Left forelimb (tissue), 1 donor: ENCODE measurements at places on chromosomes 12 and 14.

- DNase-seq, result no peak
Observed at GRCh38 chr12:12441843-12442461, 85.1 kb downstream of the BORCS5 start.

DNA sequence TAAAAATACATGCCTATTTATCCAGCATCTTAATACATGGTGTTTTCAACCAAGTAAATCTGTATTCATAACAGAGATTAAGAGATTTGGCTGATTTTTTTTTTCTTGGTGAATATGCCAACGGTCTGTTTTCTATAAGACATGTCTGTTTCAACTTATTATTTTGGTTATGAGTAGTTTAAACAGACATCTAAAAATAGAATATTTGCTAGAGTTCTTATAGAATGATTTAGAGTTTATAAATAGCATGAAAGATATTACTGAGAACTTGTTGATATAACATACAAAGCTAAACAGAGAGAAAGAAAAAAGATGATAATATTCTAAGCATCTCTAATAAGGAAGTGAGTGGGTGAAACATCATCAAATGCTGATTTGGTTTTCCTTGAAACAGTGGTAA, 199.9 kb downstream of the CCDC91 start:
- no peak for DNase-seq

GRCh38 chr12:52741375-52742195, 35.6 kb downstream of the KRT76 start:
- DNase-seq, result peak; percentile 74

- DNase-seq, result no peak
Observed at GRCh38 chr12:32548691-32549281, 130.3 kb upstream of the DNM1L start.

DNA sequence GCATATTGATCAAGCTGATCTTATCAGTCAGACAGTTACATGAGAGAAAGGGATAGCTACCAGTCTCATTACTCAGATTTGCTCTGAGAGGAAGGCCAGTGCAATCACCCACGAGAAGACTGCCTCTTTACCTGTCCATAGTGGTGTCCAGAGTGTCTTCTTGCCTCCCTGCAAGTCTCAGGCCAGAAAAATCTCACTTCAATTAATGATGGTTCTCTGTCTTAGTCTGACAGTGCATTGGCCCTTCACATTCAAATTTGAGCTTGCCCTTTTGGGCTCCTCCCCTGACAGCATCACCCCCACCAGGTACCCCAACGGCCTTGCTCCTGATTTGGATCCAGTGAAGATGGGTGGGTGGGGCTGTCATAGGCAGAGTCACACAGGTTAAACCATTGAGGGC, at the start of gene AICDA:
Gene AICDA, minus strand, starts transcription at position 231 of the 400 bp plus-strand sequence. Its CDS starts 92 bp downstream, at position 139.
- no peak for DNase-seq

- DNase-seq, result no peak
Observed at GRCh38 chr12:41972196-41972595, 172.5 kb downstream of the GXYLT1 start.
